Immature natural killer cell (primary cell): ENCODE measurements at places on chromosomes 4 and X. TPM values are rescaled to one million over a fixed set of nuclear protein-coding genes. Genes with fewer than 3 reads are reported as not detected.

DNA sequence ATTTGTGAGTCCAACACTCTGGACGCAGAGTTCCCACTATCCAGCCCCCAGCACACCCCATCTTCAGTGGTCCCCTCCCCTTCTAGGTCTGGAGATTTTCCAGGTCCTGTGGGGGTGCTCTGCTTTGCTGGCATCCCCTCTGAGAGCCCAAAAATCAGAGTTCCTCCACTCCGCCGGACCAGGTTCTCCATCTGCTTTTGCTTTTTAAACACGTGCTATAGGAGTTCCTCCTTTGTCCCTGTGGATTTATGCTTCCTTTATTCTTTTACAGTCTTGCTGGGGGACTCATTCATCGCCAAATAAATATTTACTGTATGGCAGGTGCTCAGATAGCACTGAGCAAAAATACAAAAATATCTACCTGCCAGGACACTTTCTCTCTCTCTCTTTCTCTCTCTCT lies 324.7 kb downstream of the STK32B start:
- no peaks in the 10 kb centered on the region for H3K4me1 ChIP-seq
- H3K27me3 ChIP-seq, result peaks cover 4% of the 10 kb centered on the region
- H3K4me3 ChIP-seq, result no peak overlapping the region
- H3K27ac ChIP-seq, result no peak overlapping the region

DNA sequence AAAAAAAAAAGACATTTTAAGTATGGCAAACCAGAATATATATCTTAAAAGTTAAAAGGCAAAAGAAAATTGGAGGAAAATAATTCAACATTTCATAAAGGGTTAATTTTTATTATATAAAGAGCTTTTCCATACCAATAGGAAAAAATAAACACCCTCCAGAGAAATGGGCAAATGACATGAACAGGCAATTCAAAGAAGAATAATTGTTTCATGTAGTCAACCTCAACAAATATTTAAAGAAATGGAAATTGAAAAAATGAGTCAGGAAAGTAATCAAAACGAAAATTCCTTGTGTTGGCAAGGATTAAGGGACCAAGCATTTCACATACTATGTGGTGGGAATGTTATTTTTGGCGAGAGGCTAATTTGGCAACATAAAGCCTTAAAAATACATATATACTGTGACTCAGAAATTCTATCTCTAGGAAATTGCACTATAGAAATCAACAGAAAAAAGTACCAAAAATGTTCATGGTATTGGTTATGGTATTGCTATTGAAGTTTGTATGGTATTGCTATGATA lies 87.6 kb downstream of the HAUS3 start:
- H3K4me1 ChIP-seq, result no peaks in the 10 kb centered on the region
- DNase-seq, result no peak
- no peak overlapping the region for H3K27ac ChIP-seq
- peaks cover 19% of the 10 kb centered on the region for H3K36me3 ChIP-seq

- H3K4me3 ChIP-seq, result no peak within 1 kb of the TSS
- peaks cover 2% of the 10 kb centered on the region for H3K4me1 ChIP-seq
- peaks cover 5% of the 10 kb centered on the region for H3K36me3 ChIP-seq
- H3K27ac ChIP-seq, result no peak within 1 kb of the TSS
- H3K27me3 ChIP-seq, result peaks cover 5% of the 10 kb centered on the region
- no peak for DNase-seq
Observed at GRCh38 chr4:174828845-174829701, at the start of gene GLRA3. Gene GLRA3, minus strand, starts transcription at chr4:174829247. Its CDS starts 436 bp downstream, at chr4:174828811.

DNA sequence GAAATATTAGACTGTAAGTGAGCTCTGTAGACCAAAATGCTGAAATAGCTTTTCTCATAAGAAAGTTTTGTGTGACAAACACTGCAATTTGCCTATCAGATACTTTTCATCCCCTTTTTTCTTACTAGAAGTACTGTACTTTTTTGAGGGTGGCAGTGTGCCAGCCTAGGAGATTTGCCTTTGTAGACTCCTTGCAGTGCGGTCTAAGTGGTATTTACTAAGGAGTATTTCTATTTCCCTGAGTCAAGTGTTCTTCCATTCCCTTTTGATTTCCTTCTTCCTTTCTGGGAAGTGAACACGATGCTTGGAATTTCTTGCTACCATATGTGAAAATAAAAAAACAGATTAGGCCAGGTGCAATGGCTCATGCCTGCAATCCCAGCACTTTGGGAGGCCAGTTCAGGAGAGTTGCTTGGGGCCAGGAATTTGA lies 34.6 kb downstream of the PDLIM5 start:
- H3K36me3 ChIP-seq, result no peaks in the 10 kb centered on the region
- no peak overlapping the region for H3K27ac ChIP-seq
- peaks cover 5% of the 10 kb centered on the region for H3K4me1 ChIP-seq
- peaks cover 1% of the 10 kb centered on the region for H3K27me3 ChIP-seq

Gene SPP1
- polyA plus RNA-seq, result not detected

DNA sequence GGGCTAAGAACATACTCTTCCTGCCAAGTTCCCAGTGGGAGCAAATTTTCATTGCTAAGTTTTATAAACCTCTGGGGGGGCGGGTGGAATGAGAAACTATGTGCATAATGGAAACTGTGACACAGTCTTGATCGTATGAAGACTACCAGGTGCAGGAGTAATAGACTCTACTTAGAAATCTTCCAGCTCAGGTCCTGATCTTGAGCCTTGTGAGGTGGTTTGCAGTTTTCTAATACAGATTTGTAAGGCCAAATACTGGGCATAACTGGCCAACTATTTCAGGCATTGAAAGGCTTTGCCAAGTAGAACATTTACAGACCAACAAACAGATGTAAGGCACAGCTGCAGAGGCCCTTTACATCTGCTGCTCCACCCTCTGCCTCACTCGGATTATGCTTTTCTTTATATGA lies 89.7 kb upstream of the CBR4 start:
- no peak for DNase-seq
- H3K36me3 ChIP-seq, result peaks cover 2% of the 10 kb centered on the region
- H3K27ac ChIP-seq, result no peak overlapping the region
- peaks cover 4% of the 10 kb centered on the region for H3K27me3 ChIP-seq
- H3K4me1 ChIP-seq, result peaks cover 7% of the 10 kb centered on the region

DNA sequence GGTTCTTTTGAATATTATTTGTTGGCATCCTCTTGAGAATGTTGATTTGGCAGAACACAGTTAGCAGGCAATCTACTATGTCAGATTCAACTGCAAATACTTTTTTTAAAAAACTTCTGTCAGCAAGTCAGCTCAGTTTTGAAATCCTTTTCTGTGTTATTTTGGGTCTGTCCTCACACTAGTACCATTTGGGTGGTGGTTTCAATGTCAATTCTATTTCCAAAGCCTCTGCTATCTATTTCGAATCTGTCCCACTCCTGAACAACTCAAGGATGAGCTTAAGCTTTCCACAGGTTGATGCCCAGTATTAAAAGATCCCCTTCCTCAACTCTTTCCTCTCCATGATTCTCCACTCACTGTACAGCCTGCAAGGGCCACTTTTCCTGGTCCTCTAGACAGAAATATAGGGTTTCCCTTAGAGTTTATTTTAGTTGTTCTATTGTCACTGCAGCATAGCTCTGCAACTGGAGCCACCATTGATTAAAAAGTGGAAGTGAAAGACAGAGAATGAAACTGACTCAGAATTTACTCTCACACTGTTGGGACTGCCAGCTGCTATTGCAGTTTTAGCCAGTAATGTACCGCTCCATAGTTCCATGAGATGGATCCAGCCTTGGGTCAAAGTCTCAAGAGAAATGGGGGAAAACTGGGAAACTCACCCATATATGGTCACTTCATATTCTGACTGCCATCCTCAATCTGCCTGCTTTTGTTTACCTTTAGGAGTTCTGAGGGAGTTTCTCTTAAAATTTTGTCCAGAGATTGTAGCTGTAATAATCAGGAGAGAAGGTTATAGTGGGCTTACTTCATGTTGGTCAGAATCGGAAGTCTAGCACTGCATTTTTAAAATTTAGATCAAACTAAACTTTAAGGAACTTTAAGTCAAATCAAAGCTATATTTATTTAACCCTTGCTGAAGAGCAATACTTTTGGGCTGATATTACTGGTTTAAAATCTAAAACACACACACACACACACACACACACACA lies 14.6 kb downstream of the HDX start:
- peaks cover 3% of the 10 kb centered on the region for H3K27me3 ChIP-seq
- no peak overlapping the region for H3K27ac ChIP-seq
- peaks cover 4% of the 10 kb centered on the region for H3K36me3 ChIP-seq

DNA sequence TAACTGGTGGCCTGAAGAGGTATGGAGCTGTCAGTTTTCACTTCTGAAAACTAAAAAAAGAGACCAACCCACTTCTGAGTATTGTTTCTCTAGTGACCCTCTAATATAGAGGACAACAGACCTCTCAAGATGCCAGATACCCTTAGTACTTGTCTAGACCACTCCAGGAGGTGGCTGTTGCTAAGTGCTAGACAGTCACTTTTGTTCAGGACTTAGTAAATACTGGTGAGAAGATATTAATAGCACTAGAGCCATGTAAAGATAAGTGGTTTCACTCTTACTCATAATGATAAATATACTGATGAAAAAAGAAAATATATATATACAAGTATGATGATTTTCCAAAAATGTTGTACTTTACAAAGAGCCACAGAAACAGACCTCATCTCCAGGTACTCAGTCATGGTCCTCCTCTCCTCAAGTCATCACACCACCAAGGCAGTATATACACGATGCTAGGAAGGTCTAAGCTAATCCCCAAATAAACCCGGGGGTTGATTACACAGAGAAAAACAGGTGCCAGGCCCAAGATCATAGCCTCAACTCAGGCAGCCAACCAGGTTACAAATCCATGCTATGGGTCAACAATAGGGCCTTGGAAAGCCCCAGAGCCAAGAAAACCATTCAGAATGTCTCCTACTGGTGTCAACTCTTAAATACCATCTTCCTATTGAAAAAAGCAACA lies 66.9 kb downstream of the ARHGEF9 start:
- H3K4me3 ChIP-seq, result no peak overlapping the region
- DNase-seq, result no peak
- no peaks in the 10 kb centered on the region for H3K4me1 ChIP-seq
- peaks cover 26% of the 10 kb centered on the region for H3K36me3 ChIP-seq
- H3K27ac ChIP-seq, result no peak overlapping the region
- peaks cover 3% of the 10 kb centered on the region for H3K27me3 ChIP-seq

DNA sequence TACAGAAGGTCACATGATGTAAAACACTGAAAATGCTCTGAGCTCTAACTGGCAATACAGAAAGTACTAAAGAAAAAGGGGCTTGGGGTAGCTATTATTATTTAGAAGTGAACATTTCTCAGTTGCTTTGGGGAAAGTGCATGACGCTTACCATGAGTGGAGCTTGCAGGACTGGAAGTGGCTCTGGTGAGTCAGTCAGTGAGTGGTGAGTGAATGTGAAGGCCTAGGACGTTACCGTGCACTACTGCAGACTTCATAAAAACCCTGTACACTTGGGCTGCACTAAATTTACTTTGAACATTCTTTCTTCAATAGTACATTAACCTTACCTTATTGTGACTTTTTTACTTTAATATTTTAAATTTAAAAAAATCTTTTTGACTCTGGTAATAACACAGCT lies 89.3 kb upstream of the ENPP6 start:
- H3K36me3 ChIP-seq, result no peaks in the 10 kb centered on the region
- H3K27ac ChIP-seq, result no peak overlapping the region
- no peak overlapping the region for H3K4me3 ChIP-seq
- H3K27me3 ChIP-seq, result no peaks in the 10 kb centered on the region

GRCh38 chr4:77201343-77201742 lies 44.3 kb downstream of the CCNG2 start:
- no peaks in the 10 kb centered on the region for H3K4me1 ChIP-seq
- no peak for DNase-seq
- no peak overlapping the region for H3K27ac ChIP-seq
- no peak overlapping the region for H3K4me3 ChIP-seq

DNA sequence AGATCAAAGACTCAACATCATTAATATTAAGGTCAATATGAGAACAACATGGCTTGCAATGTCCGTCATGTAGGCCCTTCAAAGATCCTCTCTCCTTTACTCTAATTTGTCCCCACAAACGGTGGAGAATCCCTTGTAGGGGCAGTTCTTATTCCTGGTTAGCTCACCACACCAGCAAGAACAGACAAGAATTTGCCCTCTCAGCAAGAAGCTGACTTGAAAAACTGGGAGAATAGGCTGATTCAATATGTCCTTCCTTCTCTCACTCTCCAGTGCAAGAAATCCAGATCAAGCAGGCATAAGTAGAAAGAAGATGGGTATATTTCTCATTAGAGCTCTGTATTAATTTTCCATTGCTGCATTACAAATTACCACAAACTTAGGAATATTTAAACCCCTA lies 704.2 kb upstream of the SLIT2 start:
- DNase-seq, result no peak
- H3K27ac ChIP-seq, result no peak overlapping the region
- H3K36me3 ChIP-seq, result no peaks in the 10 kb centered on the region
- peaks cover 2% of the 10 kb centered on the region for H3K27me3 ChIP-seq
- no peaks in the 10 kb centered on the region for H3K4me1 ChIP-seq

DNA sequence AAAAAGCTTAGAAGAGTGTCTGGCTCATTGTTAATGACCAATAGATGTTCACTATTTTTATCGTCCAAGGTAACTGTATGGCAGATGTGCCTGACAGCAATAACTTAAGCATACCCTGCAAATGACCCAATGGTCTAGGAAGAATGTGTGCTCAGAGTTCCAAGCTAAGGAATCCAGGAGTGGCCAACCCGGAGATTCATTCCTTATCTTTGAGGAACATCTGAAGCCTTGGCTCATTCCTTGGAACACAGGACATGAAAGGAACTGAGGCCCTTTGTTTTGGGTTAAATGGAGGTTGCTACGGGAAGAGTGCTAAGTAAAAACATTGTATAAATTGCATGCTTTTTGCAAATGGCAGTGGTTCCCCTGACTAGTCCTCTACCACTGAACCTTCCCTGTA lies 38.9 kb upstream of the EFNB1 start:
- H3K36me3 ChIP-seq, result no peaks in the 10 kb centered on the region
- no peaks in the 10 kb centered on the region for H3K4me1 ChIP-seq
- no peak overlapping the region for H3K4me3 ChIP-seq
- H3K27ac ChIP-seq, result no peak overlapping the region
- peaks cover 2% of the 10 kb centered on the region for H3K27me3 ChIP-seq
- no peak for DNase-seq

Gene PPP4R3C
- not detected for polyA plus RNA-seq

GRCh38 chr4:61665649-61666048 lies 465.5 kb downstream of the ADGRL3 start:
- no peak for DNase-seq
- H3K4me1 ChIP-seq, result no peaks in the 10 kb centered on the region

DNA sequence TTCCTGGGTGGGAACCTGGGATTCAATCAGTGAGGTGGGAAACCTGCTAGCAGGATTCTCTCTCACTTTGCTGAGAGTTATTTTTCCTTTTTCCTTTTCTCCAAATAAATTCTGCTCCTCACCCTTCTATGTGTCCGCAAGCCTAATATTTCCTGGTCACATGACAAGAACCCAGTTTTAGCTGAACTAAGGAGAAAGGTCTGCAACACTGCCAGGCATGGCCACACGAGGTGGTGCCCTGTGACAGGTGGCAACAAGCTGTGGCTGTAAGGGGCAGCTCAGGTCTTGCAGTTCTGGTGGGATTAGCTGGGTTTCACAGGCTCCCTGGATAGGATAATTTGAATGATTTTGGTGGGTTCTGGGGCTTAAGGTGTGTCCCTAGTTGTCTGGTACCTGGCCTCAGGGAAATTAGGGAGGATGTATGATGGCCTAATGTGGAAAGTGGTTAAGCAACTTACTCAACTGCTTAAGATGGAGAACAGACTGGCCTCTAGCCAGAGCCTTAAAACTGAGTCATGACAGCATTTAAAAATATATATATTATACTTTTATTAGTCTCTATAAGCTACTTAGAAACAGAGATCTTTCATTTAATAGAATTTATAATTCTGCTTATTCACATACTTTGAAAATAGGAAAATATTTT lies 215.0 kb downstream of the IL15 start:
- no peaks in the 10 kb centered on the region for H3K36me3 ChIP-seq
- no peak overlapping the region for H3K4me3 ChIP-seq
- no peak for DNase-seq
- no peaks in the 10 kb centered on the region for H3K4me1 ChIP-seq
- peaks cover 2% of the 10 kb centered on the region for H3K27me3 ChIP-seq
